ENCODE measurements at places on chromosomes 16 and 17.

DNA sequence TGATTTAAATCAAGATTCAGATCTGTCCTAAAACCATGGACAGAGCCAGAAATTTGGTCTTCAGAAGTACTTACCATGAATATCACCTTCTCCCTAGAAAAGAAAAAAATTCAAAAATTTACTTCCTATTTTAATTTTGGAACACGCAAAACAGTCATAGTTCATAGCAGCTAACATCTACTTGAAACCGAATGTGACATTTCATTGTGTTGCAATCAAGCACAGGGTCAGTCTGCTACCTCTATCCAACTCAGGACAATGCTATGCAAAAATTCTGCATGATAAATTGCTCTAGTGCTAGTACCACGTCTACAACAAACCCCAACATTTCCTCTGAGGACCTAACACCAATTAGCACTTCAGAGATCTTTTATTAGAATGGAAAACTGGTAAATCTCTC is 7.7 kb downstream of the JPT1 start:
- peak; percentile 26 for DNase-seq

DNA sequence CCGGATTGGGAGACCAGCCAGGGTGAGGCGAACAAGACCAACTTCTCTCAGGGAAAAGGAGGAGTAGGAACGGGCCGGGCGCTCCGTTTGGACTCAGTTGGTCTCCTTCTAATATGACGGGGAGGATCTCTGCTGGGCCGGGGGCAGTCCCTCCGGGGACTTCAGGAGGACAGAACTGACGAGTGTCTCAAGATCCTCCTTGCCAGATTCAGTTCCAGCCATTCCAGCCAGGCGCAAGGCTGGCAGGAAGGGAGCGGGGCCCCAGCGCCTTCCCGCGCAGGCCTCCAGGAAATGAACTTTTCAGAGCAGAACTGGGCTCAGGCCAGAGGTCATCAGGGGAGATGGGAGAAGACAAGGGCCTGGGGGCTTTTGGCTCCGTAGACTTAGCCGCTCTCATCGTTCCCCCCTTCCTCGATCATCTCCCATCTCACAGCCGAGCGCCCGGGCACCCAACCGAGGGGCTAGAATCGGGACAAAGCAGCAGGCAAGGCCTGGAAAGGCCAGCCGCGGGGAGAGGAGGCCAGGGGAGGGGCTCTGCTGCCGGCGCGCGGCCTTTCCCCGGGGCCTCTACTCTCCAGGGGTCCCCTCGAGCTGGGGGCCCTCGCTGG is 1.6 kb downstream of the ZNF423 start:
- DNase-seq: peak; percentile 50

GRCh38 chr17:53818929-53819328 is 3.8 kb upstream of the KIF2B start:
- no peak for DNase-seq

- DNase-seq: no peak
Observed at GRCh38 chr17:12230481-12231354, 210.0 kb downstream of the MAP2K4 start.

DNA sequence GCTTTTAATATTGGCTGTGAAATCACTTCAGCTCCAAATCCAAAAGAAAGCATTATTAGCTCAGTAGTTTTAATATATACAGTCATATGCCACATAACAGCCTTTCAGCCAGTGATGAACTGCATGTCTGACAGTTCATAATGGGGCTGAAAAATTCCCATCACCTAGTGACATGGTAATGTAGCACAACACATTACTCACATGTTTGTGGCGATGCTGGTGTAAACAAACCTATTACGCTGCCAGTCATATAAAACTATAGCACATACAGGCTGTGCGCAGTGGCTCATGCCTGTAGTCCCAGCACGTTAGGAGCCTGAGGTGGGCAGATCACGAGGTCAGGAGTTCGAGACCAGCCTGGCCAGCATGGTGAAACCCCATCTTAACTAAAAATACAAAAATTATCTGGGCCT is 92.2 kb downstream of the TUBD1 start:
- DNase-seq: no peak

DNA sequence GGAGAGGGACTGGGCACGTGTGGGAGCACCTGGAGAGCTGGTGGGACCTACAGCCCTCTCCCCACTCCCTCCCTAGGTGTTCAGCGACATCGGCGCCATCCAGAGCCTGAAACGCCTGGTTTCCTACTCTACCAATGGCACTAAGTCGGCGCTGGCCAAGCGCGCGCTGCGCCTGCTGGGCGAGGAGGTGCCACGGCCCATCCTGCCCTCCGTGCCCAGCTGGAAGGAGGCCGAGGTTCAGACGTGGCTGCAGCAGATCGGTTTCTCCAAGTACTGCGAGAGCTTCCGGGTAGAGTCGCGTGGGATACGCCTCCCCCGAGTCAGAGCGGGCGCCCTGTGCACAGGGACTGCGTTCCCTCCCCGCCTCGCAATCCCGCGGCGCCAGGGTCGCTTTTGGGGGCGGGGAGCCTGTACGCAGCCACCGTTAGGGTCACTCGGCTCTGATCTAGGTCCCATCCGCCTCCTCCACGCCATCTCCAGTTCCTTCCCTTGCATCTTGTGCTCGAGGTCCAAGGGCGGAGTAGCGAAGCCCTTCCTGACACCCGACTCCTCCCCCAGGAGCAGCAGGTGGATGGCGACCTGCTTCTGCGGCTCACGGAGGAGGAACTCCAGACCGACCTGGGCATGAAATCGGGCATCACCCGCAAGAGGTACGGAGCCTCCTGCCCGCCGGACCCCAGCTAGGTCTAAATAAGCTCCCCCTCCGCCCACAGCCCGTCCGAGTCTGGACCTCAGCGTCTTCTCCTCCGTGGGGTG is 13.0 kb downstream of the SARM1 start:
- DNase-seq: no peak

DNA sequence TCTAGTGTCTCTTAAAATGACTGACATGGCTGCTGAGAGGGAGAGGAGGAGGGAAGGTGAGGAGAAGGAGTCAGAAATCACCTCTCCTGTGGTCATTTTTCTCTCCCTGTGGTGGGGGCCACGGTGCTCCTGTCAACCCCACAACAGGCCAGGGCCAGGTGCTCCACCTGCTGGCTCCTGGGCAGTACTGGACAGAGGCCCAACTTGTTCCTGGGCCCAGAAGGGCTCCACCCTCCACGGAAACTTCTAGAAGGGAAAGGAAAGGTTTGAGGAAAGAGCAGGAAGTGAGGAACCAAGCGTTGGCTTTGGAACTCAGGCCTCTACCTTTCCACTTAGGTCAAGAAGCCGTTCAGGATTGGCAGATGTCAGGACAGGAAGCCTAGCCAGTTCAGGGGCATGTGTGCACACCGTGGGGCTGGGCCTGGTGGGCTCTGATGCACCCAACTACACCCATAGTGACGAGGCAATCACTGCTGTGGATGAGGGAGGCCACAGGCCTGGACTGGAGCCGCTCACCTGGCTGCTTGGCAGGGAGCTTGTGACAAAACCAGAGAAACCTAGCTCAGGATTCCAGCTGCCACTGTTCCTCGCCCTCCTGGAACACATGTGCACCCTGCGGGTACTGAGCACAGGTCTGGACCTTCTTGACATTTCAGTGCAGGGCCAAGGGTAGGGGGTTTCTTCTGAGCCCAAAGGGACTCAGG is 36.1 kb downstream of the WNT3 start:
- peak; percentile 47 for DNase-seq

DNA sequence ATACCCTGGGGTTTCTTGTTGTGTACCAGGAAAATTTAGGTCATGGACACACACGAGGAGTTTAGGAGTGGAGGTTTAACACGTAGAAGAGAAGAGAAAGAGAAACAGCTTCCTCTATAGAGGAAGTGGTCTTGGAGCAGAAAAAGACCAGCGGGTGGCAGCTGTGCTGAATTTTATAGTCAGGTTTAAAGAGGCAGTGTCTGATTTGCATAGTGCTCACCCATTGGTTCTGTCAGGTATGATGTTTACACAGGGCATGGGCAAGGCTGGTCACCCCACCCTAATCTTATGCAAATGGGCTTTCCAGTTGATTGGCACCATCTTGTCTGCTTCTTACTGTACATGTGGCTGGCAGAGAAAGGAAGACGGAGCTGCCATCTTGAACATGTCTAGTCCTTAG is 309.0 kb downstream of the CDH13 start:
- no peak for DNase-seq

GRCh38 chr17:7574176-7574953 is 5.1 kb upstream of the CD68 start:
- peak; percentile 35 for DNase-seq

GRCh38 chr16:87484487-87485331 is 8.1 kb downstream of the ZCCHC14 start:
- no peak for DNase-seq

- peak; percentile 91 for DNase-seq
Observed at GRCh38 chr17:68456339-68457167, 743 bp downstream of the WIPI1 start.

- DNase-seq: no peak
Observed at GRCh38 chr17:63698381-63698885, 1.5 kb downstream of the LIMD2 start.

DNA sequence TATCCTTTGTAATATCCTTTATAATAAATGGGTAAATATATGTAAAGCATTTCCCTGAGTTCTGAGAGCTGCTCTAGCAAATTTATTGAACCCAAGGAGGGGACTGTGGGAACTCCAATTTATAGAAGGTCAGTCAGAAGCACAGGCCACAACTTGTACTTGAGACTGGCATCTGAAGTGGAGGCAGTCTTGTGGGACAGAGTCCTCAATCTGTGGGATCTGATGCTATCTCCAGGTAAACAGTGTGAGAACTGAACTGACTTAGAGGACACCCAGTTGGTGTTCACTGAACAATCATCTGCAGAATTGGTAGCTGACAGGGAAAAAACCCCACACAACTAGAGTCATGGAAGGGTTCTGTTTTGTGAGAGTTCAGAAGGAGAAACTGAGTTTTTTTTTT is 34.0 kb downstream of the AKAP10 start:
- DNase-seq: no peak

DNA sequence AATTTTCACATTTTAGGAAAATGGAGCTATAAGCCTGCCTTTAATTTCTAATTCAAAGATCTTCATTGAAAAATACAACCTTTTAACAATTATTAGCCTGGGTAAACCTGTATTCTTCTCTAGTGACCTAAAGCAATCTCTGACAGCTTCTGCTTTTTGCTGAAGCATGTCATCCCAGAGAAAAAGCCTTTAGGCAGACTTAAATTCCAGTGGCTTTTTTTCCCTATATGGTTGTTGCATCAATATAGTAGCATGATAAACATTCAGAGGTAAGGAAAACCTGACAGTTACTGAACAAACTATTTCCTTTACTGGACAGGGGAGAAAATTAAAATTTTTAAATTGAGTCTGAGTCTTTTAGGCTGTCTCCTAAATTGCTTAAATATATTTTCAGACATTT is 7.8 kb upstream of the EVI2A start:
- DNase-seq: no peak

DNA sequence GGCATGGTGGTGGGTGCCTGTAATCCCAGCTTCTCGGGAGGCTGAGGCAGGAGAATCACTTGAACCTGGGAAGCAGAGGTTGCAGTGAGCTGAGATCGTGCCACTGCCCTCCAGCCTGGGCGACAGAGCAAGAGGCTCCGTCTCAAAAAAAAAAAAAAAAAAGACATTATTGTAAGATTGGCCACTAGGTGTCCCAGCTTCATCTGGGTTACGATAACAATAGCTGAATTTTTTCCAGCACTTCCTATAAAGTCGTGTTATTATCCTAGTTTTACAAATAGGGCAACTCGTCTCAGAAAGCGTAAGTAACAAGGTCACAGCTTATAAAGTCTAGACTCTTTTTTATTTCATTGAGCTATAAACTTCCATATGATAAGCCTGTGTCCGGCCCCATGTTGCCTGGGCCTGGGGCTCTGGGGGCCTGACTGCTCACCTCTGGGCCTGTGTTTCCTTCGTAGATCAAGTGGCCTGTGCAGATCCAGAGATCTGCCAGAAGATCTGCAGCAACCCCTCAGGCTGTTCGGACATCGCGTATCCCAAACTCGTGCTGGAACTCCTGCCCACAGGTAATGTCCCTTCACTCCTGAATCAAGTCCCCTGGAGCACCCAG is 60.5 kb downstream of the SLC5A11 start:
- DNase-seq: peak; percentile 54

GRCh38 chr16:79623062-79623461 is 22.5 kb upstream of the MAF start:
- no peak for DNase-seq

DNA sequence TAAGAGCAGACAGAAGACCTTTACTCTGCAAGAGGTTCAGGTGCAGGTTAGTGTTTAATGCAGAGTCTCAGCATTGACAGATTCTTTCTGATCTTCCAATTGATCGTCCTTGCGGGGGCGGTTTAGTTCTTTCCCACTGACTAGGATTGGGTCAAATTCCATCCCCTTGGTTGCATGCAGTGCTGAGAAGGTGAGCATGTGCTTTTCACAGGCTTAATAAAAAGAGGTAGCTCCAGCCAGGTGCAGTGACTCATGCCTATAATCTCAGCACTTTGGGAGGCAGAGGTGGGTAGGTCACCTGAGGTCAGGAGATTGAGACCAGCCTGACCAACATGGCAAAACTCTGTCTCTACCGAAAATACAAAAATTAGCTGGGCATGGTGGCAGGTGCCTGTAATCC is 7.5 kb upstream of the ITGAD start:
- DNase-seq: no peak

DNA sequence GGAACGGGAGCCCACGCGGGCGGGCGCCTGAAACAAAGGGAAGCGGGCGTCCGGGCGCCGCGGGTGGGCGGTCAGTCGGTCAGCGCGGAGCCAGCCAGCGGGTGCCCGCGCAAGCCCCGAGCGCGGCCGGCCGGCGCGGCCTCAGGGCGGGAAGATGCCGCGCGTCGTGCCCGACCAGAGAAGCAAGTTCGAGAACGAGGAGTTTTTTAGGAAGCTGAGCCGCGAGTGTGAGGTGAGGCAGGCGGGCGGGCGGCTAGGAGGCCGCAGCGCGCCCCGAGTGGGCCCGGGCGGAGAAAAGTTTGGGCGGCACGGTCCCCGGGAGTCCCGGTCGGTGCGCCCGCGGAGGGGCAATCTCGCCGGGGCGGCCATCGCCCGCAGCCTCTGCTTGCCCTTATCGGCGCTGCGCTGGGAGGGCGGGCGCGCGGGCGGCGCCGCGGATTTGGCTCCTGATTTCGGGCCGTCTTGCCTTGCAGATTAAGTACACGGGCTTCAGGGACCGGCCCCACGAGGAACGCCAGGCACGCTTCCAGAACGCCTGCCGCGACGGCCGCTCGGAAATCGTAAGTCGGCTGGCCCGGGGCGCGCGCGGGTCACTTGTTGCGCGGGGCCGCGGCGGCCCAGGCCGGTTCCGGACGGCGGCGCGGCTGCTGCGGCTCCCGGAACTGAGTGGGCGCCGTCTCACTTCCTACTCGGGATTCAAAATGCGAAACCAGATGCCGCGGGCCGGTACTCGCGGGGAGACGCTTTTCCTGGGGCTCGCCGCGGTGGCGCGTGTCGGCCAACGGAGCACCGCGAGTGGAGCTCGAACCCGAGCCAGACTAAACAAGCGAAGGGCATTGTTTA is 526 bp downstream of the CBFB start:
- DNase-seq: peak; percentile 52

Measured in cardiac fibroblast (primary cell).